ENCODE measurements at places on chromosomes 7 and 10.

DNA sequence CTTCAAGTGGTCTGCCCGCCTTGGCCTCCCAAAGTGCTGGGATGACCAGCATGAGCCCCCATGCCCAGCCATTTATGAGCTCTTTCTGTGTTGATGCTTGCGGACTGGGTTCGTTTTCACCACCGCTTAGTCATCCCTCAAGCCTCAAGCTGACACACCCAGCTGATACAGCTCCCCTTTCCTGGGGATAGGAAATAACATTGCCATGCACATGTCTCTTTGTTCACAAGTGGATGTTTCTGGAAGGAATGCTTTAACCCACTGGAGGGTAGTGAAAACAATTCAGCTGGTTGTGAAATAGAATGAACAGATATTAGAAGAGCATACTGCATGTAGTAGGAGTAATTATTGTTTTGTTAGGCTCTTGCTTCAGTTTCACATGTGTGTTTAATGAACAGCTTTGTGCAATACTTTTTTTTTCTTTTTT is 8.5 kb upstream of the METTL27 start:
- DNase-seq: peak; percentile 42

GRCh38 chr10:113616244-113617074 is 47.4 kb downstream of the NRAP start:
- no peak for DNase-seq

GRCh38 chr7:40723829-40724228 is 589.0 kb downstream of the SUGCT start:
- DNase-seq: no peak

DNA sequence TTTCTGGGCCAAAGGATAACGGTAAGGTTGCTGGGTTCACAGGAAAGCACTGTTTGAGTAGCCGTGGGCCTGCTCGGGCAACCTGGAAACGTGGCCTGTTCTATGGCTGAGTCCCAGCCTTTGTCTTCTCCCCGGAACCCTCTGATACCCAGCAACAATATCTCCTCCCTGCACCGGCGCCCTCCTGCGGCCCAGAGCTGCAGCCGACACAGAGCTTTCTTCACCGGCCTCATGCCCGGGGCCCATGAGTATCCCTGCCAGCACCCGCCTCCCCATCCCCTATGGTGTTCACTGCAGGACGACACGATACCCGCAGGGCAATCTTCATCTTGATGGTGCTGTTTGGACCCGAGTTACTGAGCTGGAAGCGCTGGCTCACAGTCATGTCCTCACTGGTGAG is 38.6 kb upstream of the NCAPG2 start:
- no peak for DNase-seq

- DNase-seq: no peak
Measured at GRCh38 chr10:126433351-126433750, 45.1 kb upstream of the ADAM12 start.

DNA sequence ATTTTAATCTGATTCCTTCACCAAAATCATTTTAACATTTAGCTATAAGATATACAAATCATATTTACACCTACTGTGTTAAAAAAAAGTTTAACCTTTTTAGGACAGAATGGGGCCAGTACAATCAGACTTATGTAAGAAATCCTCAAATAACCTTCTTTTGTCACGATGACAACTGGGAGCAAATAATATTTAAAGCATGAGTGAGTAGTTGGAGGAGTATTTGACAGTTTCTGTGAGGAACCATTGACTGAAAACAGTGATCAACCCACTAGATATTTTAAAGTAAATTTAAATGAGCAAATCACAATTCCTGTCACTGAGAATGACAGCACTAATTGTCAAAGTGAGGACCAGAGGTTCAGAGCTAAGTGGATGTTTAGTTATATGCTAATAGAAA is 289.1 kb downstream of the CNTNAP2 start:
- DNase-seq: no peak

GRCh38 chr7:128431754-128432153 is 22.0 kb upstream of the IMPDH1 start:
- no peak for DNase-seq

All from SK-N-MC (cell line).